MV-4-11 (cell line): ENCODE measurements at places on chromosomes 4 and X.

DNA sequence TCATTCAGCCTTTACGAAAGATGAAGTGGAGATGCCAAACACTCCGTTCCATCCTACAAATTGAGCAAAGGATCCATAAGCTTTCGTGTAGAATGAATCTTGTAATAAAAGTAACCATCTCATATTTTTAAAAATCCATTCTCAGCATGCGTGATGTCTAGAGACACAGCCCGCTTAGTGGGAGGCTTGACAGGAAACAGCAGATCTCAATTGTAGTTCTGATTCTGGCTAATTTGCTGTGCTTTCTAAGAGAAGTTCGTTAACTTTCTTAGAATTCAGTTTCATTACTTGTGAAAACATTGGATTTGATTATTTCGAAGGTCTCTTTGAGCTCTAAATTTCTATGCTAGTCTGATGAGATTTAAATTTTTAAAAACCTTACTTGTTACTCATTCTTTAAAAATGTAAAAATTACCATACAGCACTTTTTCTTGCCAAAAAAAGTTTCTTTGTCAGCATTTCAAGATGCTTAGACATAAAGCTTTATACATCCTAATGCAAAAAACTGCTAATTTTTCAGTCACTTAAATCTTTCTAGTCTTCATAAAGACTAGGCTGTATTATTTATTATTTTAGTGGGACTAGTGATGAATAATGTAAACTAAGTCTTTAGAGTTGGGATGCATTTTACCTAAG is 66.9 kb upstream of the NEIL3 start:
- DNase-seq, result no peak

DNA sequence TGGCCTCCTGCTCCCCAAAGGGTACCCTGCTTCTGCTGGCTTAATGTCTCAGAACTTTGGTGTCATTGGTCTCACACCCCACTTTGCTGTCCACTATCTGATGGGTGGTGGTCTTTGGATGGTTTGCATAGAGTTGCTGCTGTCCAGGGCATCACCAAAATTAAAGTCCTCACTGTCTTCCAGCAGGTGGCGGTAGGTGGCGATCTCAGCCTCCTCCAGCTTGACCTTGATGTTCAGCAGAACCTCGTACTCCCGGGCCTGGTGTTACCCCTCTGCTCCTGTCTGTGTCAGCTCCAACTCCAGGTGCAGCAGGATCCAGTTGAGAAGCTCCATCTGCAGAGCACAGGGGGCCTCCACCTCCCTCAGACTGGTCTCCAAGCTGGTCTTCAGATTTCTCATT is 1169.5 kb upstream of the PABPC4L start:
- no peak for DNase-seq

DNA sequence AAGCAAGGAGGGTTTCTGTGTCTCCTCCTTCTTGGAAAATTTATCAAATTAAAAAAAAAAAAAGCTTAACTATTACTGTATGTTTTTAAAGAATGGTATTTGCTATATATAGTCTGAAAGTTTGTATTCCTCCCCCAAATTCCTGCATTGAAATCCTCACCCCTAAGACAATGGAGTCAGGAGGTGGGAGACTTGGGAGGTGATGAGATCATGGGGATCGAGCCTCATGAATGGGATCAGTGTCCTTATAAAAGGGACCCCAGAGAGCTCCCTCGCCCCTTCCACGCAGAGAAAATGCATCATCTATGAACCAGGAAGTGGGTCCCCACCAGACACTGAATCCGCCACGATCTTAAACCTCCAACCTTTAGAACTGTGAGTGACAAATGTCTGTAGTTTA is 50.1 kb downstream of the DHRSX start:
- DNase-seq, result no peak

DNA sequence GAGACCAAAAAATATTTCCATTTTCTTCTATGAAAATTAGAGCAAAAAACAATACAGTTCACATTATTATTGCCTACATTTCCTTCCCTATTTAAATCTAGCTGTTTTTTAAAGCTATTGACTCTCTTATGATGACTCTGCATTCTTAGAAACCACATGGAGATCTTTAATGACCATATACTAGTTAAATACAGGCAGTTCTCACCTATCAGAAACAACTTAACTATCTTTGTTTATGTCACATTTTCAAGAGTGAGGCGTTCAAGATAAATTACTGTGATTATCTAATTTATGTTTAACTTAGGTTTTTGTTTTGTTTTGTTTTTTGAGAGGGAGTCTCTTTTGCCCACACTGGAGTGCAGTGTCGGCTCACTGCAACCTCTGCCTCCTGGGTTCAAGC is 3.0 kb downstream of the CISD2 start:
- no peak for DNase-seq

GRCh38 chrX:122622795-122623194 is 561.3 kb upstream of the GRIA3 start:
- no peak for DNase-seq

DNA sequence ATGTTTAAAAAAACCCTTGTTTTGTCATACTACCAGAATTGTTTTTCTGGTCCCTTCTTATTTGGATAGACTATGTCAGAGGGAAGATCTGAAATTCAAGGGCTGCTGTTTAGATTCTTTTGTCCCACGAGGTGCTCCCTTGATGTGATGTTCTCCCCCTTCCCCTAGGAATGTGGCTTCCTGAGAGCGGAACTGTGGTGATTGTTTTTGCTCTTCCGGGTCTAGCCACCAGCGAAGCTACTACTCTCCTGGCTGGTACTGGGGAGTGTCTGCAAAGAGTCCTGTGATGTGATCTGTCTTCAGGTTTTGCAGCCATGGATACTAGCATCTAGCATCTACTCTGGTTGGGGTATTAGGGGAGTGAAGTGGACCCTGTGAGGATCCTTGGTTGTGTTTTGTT is 271.1 kb downstream of the DCAF12L2 start:
- DNase-seq, result no peak

DNA sequence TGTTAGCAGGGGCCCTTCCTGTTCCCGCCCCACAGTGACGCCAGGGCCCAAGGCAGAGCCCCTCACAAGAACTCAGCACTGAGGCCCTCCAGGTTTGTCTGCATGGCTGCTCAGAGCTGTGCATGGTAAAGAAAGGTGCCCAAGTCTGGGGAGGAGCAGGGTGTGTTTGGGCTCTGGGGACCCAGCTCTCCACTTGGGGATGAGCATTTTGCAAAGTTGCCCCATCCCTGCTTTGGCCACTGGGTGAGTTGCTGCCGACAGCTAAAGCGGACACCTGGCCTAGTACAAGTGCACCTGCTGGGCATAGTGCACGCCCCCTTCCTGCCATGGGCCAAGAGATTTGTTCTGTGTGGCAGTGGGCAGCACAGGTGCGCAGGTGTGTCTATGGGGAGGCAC is 2.0 kb upstream of the MXD4 start:
- DNase-seq, result no peak

- no peak for DNase-seq
These were observed 260.4 kb downstream of the SH2D1A start for GRCh38 chrX:124606724-124607123.

- DNase-seq, result peak; percentile 61
These were observed 884 bp downstream of the RELL1 start for GRCh38 chr4:37685161-37685822.

- DNase-seq, result no peak
These were observed 15.9 kb downstream of the IL15 start for GRCh38 chr4:141652161-141652778.

DNA sequence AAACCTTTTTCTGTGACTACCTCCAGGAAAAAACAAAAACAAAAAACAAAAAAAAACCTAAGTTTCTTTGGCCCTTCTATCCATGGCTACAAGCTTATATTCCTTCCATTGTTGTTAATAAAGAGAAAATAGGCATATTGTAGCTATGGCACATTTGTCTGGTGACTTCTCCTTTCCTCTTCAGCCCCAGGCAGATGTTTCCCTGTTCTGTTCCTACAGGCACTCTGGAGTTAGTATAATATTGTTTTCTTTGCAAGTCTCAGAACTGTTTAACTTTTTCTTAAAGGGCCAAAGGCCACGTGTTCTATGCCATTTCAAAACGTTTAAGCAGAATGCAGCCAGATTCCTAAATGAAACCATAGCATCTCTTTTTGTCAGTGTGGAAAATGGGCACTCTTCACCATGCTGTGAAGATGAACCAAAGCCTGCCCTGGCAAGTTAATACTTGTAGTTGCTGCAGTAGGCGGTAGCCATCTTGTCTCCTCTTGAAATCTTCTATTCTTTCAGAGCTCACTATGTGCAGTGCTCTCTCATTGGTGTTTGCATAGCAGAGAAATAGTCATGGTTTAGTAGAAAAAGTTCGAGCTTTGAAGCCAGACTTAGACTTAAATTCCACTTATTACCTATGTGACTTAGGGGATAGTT is 44.8 kb upstream of the MTMR1 start:
- DNase-seq, result no peak

- no peak for DNase-seq
These were observed 149.2 kb downstream of the PTTG2 start for GRCh38 chr4:38109370-38109769.
